ENCODE measurements at places on chromosomes 1 and 21.

- no peak for DNase-seq
Observed at GRCh38 chr1:227961651-227962466, 14.1 kb upstream of the WNT9A start.

GRCh38 chr21:39097335-39097861, 85.9 kb downstream of the PSMG1 start:
- DNase-seq = no peak

DNA sequence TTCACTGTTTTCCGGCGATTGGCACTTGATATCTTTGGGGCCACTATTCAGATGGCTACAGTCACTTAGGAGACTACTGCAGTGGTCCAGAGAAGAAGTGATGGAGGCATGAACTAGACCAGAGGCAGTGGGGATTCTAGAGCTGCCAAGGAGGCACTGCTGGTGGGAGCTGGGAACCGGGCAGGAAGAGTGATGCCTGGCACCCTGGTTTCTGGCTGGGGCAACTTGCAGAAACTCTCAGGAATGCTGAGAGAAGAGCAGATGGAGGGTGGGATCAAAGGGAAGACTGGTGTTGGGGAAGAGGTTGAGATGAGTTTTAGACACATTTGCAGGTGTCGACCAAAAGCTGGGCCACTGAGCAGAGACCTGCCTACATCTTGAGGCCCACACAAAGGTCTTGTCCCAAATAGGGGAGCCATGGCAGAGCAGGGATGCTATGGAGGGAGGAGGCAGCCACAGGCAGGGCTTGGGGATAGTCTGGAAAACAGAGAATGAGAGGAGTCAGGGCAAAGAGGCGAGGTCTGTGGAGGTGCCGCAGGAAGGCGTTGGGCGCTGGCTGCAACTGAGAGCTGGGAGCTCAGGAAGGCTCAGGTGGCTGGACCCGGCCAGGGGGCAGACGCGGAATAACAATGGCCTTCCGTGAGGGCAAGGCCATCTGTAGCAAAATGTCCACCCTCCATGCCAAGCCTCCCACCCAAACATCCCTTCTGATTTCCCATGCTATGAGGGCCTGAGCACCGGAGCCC, 118.9 kb downstream of the TOMM20 start:
- DNase-seq = no peak

DNA sequence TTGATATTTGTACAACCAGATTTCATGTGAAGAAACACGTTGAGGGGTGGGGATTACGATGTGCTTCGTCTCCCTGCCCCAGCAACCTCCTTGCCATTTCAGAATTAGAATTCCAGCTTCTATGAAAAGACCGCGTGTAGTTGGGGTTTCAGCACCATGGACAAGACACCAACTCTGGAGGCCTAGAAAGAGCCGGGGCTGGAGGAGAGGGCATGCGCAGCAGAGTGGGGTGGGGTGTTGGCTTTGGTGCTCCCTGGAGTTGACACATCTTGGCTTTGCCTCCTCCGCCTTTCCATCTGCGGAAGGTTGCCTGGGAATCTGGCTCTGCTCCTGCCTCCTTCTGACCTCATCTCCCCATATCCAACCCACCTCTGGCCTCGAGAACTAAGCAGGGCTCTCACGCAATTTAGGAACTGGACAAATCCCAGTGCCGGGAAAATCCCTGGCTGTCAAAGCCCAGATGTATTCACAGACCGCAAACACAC, 11.8 kb downstream of the HTR6 start:
- peak; percentile 35 for DNase-seq

GRCh38 chr1:2628191-2628932, 4.5 kb downstream of the MMEL1 start:
- DNase-seq = no peak

DNA sequence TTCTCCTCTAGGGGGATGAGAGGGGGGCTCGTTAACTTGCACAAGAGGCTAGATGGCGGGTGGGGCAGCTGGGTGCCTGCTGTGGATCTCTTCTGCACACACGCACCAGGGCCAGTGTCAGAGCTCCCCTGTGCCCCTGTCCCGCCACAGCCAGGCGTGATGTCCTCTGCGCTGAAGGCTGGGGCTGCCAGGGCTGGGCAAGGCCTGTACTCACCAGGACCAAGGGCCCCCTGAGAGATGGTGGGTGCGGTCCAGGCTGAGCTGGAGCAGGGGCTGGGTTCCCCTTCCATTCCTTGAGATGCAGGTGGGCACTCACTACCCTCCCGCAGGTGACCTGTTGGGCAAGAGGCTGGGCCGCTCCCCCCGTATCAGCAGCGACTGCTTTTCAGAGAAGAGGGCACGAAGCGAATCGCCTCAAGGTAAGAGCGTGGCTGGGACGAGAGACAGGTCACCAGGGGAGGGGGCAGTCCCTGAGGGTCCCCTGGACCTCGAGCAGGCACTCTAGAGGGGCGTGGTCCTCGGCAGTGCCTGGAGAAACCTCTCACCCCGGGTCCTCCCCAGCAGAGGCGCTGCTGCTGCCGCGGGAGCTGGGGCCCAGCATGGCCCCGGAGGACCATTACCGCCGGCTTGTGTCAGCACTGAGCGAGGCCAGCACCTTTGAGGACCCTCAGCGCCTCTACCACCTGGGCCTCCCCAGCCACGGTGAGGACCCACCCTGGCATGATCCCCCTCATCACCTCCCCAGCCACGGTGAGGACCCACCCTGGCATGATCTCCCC, 15.2 kb downstream of the SAMD11 start:
- no peak for DNase-seq

DNA sequence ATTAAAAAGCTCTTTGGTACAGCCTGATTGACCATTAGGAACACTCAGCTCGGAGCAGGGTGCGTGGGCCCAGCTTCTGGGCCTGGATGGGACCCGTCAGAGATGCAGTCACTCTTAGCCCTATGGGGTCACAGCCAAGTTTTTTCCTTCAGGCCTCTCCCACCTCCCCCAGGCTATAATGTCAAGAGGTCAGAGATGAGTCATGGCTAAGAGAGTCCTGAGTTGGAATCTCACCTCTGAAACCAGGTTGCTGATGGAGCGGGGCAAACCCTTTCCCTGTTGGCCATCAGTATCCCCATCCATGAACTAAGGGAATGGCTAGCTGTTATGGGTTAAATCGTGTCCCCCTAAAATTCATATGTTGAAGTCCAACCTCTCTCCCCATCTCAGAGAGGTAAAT, 195.9 kb upstream of the POU3F1 start:
- DNase-seq = no peak

- no peak for DNase-seq
Observed at GRCh38 chr1:25735956-25736529, 64.0 kb upstream of the SELENON start.

- DNase-seq = no peak
Observed at GRCh38 chr1:42175314-42176054, 10.9 kb upstream of the GUCA2A start.

GRCh38 chr1:43688594-43689000, 18.7 kb upstream of the ST3GAL3 start:
- no peak for DNase-seq

- no peak for DNase-seq
Observed at GRCh38 chr1:95311014-95311413, 77.0 kb downstream of the RWDD3 start.

DNA sequence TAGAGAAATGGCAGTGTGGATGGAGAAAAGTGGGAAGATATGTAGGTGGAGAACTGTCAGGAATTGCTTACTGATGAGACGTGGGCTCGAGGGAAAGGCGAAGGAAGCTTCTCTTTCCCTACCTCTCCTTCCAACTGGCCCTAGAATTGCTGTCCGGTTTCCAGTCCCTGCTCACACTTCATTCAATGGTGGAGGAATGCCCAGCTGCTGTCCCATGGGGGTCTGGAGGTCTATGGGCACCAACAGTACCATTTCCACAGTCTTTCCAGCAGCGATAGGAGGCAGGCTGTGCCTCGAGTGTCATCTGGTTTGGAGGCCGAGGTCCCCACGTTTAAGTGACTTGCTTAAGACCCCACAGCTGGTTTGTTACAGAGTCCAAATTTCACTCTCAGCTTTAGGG, 31.5 kb upstream of the CD1D start:
- no peak for DNase-seq

DNA sequence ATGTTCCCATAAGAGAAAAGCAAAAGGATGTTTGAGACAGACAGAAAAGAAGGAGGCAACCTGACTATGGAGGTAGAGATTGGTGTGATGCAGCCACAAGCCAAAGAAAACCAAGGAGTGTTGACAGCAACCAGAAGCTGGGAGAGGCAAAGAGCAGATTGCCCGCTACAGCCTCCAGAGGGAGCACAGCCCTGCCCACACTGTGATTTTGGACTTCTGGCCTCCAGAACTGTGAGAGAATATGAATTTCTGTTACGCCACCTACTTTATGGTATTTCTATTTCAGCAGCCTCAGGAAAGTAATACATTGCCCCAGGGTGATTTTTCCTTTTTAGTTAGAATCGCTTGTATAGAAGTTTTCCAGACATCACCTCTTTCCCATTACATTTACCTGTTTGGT, 28.4 kb downstream of the SLAMF6 start:
- DNase-seq = no peak

DNA sequence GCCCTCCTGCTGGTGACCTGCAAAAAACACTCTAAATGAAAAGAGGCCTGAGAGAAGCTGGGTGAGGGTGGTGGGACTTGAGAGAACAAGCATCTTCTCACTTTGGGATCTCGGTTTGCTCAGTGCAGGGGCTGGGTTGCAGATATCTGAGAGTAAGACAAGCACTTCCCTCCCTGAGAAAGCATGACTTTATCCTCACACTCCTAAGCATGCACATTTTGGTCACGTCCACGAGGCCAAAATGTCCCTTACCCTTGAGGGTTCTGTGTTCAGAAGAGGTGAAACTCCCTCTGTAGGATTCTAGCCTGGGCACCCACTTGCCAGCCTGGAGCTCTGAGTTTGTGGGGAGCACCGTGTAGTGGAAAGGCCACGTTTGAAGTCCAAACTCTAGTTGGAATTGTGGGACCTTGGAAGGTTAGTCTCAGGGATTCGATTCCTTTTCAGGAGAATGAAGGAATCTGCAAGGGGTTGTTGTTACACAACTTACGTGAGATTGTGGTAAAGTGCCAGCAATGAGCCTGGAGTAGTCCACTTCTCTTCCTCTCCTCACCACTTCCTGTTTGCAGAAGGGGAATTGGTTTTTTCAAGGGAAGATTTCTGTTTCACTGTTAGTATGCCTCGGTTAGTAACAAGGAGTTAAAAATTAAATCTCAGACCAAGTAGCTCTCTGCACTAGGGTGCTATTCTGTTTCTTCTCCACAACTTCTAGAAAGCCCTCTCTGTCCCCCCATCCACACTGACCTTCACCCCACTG, 3.0 kb downstream of the FCAMR start:
- DNase-seq = no peak

DNA sequence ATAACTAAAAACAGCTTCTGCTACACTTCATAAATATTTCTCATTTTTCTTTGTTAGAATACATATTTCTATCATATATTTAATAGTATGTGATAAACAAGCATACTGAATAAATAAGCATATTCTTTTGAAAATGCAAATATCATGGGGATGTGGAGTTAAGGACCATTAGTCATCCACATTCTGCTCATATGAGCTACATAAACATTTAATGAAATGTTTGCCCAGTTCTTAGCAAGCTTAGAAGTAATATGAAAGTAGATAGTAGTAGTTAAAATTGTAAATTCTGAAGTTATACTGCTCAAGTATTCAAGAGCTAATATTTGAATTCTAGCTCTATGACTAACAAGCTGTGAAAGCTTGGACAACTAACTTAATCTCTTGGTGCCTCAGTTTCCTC, 10.1 kb upstream of the GORAB start:
- DNase-seq = no peak

Data from skin of body (tissue), 3 donors.